ENCODE measurements at places on chromosomes 4 and X. TPM values are rescaled to one million over a fixed set of nuclear protein-coding genes. Genes with fewer than 3 reads are reported as not detected.

The HSFX1 gene
- total RNA-seq = 2.2 TPM

DNA sequence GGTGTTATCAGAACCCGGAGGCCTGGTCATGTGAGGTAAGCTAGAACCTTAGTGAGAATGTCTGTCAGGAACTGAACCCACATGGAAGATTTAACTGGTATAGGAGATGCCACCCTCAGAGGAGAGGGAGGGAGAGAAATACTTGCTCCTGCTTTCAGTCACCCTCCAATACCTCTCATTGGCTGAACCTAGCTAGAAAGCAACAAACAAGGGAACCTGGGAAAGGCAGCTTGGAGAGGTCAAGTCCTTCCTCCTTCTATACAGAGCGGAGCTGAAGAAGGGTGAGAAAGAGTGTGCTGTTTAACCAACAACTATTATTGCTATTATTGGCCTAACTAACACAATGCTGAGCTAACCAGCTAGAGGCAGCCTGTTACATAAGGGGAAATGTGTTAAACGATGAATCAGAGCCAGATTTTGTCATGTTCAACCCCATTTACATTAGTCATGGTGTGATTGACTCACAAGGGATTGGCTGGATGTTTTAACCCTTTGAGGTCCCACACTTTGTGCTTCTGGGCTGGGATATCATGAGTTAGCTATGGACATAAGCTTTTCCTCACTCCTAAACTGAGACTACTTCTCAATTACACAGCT lies 96.5 kb upstream of the ESX1 start:
- DNase-seq = no peak

GRCh38 chr4:113179996-113180395 lies 130.5 kb downstream of the ANK2 start:
- DNase-seq = no peak

The CTAG2 gene
- not detected for total RNA-seq

DNA sequence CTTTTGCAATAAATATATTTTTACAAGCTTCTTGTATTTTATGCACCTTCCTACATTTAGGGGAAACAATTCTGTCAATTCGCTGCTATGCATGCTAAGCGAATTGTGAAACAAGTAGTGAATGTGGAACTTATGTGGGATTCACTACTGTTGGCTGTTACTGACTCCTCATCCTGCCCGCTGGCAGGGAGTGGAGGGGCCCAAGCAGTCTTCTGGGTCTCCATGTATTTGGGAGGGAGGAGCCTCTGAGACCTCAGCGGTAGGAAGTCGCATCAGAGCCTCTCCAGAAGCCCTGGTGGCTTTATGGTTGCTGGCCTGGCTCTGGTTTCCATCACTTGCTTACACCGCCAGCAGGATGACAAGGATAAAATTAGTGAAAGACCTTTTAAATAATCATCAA lies 3.7 kb upstream of the SETD7 start:
- no peak for DNase-seq
